ENCODE measurements at places on chromosomes 1 and 21. TPM values are rescaled to one million over a fixed set of nuclear protein-coding genes. Genes with fewer than 3 reads are reported as not detected.

GRCh38 chr21:35390013-35390776 is 341.1 kb upstream of the RUNX1 start:
- no peak for DNase-seq

GRCh38 chr1:90834354-90834885 is 117.3 kb upstream of the BARHL2 start:
- no peak for DNase-seq

GRCh38 chr1:51139474-51139873 is 37.4 kb downstream of the C1orf185 start:
- no peak for DNase-seq

DNA sequence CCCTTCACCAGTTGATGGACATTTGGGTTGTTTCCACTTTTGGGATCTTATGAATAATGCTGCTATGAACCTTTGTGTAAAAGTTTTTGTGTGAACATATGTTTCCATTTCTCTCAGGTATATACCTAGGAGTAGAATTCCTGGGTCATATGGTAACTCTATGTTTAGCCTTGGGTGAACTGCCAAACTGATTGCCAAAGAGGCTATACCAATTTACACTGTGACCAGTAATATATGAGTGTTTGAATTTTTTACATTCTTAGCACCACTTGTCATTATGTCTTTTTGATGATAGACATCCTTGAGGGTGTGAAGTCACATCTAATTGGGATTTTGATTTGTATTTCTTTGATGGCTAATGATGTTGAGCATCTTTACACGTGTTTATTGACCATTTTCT is 290.1 kb downstream of the DUSP10 start:
- DNase-seq, result no peak

DNA sequence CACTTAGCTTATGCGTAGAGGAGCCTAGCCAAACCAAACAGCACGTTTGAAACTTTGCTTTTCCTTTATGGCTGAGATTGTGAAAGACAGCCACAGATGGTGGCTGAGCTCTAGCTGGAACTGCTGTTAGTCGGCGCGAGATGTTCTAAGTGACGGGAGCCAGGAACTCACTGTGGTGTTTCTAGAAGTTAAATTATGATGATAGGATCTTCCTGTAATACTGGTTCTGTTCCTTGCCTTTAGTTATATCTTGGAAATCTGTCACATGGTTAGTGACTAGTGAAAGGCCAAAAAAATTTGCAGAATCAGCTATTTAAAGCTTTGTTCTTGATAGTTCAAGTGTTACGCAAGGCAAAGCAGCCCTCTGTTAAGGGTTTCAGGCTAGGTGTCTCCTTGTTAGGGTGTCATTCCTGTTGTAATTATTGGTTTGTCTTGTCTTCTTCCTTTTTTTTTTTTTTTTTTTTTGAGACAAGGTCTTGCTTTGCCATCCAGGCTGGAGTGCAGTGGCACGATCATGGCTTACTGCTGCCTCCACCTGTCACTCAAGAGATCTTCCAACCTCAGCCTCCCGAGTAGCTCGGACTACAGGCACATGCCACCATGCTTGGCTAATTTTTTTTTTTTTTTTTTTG is 22.6 kb downstream of the AK4 start:
- no peak for DNase-seq

DMAP1 gene
- 31.5 TPM for total RNA-seq
